Sciatic nerve (tissue), 2 donors: ENCODE measurements at places on chromosomes 1 and 21.

- DNase-seq: no peak
These were observed 9.1 kb upstream of the HEYL start for GRCh38 chr1:39648496-39648895.

- no peak for DNase-seq
These were observed 36.5 kb downstream of the SERBP1 start for GRCh38 chr1:67393737-67394136.

- peak; percentile 80 for DNase-seq
These were observed 39.7 kb downstream of the RIPK4 start for GRCh38 chr21:41726970-41727783.

DNA sequence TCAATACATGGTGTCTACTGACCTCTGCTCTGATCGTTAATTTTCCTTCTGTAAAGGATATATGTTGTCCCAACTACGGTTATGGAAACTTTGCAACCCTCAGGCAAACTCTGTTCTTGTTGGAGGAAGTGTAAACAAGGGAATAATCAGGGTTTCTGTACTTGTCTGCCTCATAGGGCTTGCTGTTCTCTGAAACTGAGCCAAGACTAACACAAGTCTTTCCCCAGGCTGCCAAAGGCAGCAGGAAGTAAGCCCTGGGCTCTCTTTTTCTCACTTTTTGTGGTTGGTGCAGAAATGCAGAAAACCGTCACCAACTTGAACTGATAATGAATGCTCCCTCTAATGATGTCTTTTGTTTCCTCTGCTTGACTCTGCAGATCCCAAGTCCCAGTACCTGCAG is 7.6 kb downstream of the CYP4X1 start:
- no peak for DNase-seq

DNA sequence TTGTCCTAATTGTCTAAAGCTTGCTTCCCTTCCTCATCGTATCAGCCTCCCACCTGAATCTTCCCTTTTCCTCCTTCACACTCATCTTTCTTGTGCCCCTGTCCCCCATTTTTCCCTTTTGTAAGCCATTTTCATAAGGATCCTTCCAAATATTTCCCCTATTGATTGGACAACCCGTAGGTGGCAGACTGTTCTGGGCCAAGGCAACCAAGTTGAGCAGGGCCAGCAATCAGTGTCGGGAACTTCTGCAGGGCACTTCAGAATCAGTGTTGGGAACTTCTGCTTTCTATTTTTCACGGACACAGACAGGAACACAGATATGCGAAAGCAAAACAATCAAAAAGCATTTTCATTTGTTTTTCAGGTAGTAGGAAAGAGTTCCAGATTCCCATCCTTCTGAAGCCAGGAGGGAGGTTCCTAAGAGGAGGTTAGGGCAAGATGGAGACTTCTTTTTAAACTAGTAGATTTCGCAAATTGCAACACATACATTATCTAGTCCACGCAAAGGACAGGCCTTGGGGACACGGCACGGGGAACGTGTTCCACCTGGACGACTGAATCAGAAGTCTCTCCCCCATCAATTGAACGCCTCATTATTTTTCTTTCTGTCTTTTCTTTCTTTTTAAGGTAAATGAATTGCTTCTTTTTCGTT is 691 bp upstream of the MPZL1 start:
- DNase-seq: no peak

DNA sequence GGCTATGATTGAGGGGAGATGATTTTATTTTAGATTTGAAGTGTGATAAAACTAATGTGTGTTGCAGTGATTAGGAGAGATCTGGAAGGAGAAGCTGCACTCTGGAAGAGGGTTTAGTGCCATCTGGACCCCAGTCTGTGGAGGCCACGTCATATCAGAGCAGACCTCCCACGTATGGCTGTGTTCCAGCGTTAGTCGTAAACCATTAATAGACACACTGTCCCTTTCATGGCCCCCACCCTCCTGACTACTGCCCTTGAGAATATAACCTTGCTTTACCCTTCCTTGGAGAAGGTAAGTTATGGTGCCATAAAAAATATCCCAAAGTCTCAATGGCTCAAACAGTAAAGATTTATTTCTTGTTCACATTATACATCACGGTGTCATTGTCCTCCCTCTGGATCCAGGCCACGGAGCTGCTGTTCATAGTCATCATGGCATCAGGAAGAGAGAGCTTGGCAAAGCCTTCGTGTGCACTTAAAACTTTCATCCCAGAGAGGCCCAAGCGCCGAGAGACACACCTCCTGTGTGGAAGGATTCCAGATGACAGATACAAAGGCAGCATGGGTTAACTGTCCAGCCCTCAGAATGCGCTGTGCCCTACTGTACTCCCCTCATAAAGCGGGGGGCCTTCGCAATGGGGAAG is 33.2 kb downstream of the RHOU start:
- DNase-seq: no peak

DNA sequence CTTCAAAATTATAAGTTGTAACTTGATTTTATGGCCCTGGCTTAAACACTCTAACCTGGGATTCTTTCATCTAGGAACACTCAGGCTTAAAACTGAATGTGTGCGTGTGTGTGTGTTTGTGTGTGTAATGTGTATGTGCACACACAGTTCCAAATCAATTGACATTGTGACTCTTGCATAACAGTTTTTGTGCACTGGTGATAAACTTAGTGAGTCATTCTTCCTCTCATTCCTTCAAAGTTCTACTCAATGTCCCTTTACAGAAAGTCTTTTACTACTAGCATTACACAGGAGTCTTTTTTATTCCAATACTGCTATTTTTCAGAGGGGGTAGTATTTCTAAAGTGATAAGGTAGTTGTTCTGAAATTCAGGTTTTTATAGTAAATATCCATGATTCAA is 943.6 kb downstream of the KCNT2 start:
- no peak for DNase-seq

DNA sequence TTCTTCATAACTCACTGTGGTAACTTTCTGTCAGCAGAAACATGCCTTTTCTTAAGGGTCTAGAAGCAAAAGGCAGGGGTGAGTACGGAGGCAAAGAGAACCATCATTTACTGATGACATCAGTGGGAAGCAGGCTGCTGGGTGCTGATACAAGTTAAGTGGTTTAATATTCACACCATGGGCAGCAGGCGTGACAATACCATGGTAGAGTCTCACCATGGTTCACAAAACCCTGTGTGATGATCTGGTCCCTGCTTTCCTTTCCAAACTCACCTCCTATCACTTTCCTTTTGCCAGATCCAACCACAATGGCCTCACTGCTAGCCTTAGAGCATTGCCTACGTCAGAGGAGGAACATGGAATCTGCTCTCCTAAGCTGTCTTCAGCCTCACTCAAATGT is 8.7 kb downstream of the MAB21L3 start:
- DNase-seq: no peak

DNA sequence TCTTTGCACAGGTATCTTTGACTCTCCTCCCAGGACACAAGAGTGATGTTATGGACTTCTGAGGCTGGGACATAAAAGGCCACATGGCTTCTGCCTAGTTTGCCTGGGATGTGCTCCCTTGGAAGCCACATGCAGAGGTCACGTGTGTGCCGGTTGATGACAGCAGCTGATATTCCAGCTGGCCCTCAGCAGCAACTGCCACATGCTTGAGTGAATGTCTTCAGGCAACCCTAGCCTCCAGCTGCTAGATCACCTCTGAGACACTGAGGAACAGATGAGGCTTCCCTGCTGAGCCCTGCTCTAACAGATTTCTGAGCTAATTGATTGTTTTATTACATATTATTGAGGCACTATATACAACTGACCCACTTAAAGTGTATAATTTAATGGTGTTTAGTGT is 11.6 kb upstream of the AKR7A3 start:
- DNase-seq: no peak

- DNase-seq: peak; percentile 53
These were observed 355.1 kb downstream of the NPHP4 start for GRCh38 chr1:5637171-5637570.

GRCh38 chr1:39845569-39846566 is 37.4 kb downstream of the TRIT1 start:
- peak; percentile 86 for DNase-seq

DNA sequence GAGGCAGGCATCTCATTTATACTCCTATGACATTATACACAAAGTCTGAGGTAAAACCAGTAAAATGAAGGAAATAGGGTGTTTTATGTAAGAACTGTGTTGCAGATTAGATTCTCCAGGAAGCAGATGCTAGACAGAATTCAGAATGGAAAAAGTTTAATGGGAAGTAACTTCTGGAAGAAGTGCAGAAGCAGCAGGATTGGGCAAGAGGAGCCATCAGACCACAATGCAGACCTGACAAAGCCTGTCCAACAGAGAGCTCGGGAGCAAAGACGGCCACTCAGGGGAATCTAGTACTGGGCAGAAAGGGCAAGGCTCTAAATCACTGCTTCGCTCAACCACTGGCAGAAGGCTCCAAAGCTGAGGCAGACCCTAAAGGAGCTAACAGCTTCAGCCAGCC is 33.7 kb downstream of the FBXO42 start:
- DNase-seq: peak; percentile 66

GRCh38 chr1:61568460-61569302 is 156.3 kb downstream of the TM2D1 start:
- DNase-seq: no peak

GRCh38 chr1:230167419-230167852 is 100.4 kb downstream of the GALNT2 start:
- DNase-seq: no peak

- DNase-seq: no peak
These were observed 53.0 kb downstream of the HLCS start for GRCh38 chr21:36913247-36914169.

DNA sequence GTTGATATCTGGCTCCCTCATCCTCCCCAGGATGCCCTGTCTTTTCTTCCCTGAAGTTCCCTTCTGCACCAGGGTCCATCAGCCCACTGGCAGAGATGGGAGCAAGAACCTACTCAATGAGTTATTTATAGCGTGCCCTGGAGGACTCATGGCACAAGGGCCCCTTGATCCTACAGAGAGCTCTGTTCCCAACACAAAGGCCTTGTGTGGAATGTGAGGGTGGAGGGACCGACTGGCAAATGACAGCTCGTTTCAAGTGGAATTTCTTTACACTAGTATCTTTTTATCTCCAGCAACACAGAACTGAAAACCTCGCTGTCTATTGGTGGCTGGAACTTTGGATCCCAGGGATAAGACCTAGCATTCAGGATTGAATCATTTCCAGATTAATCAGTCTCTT is 22.4 kb downstream of the CHI3L2 start:
- DNase-seq: no peak

DNA sequence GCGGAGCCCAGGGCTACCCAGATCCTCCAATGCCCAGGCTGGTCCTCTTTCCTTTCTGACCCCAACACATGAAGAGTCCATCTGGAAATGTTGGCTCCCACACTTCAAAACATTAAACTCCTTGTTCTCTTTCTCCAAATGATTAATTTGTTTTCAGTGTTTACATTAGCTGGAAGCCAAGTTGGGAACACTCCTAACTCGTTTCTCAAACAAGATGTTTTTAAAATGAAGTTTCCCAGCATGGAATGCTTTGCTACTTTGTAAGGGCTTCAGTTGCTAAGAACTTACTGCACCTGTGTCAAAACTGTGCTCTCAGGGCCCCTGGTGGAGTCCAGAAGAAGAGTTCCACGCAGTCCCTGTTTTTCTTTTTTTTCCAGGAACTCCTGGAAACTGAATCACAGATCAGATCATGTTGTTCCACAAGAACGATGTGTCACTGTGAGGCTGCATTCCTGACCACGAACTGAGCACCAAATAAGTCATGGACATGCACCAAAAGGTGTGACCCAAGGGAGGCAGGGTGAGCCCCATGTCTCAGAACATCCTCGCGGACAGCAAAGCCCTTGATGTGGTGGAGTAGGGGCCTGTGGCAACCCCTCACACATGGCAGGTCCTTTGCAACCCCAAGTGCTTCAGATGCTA is 257.3 kb downstream of the KCNJ6 start:
- DNase-seq: no peak

GRCh38 chr1:44500181-44501046 is 95.4 kb downstream of the RNF220 start:
- no peak for DNase-seq

DNA sequence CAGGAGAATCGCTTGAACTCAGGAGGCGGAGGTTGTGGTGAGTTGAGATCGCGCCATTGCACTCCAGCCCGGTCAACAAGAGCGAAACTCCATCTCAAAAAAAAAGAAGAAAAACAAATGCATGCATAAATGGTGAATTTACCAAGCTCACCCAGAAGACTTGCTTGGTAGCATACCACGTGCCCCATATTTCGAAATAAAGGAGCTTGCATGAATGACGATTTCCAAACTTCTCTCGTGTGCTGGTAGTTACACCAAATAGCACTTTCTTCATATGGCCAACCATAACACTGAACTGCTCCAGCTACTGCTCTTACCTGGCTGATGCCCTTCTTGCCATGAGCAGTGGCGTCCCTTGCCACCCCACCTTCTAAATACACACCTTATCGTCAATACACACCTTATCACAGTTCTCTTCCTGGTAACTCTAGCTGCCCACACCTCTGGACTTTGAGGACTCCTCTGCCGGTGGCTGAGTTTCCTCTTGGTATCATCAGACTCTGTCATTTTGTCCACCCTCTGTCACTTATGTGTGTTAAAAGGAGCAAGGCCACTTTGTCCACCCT is 2.8 kb downstream of the DOP1B start:
- DNase-seq: no peak

GRCh38 chr1:81071969-81072753 is 728.6 kb upstream of the ADGRL2 start:
- DNase-seq: no peak

GRCh38 chr1:206784471-206784903 is 12.2 kb upstream of the IL10 start:
- DNase-seq: no peak
